ENCODE measurements at places on chromosomes 16 and 17.
A peak's percentile ranks its signal among the peaks of the same experiment; 100 is the strongest.

DNA sequence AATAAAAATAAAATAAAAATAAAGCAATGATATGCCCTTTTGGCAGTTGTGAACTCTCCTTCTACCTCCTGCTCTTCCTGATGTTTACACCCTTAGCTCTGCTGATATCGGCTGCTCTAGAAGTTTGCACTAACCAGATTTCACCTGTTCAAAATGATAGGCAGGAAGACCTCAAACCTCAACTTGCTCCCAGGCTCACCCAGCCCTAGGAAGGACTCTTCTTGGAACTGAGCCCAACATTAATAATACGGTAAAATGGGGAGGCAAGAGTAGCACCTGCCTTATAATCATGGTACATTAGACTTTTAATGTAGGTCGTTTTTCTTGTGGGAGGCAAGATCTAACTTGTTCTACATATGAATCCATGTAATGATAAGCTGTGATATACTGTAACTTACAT lies 61.2 kb upstream of the MED13 start:
- no peak for DNase-seq

GRCh38 chr17:13036751-13037150 lies 18.9 kb upstream of the ELAC2 start:
- no peak for DNase-seq

DNA sequence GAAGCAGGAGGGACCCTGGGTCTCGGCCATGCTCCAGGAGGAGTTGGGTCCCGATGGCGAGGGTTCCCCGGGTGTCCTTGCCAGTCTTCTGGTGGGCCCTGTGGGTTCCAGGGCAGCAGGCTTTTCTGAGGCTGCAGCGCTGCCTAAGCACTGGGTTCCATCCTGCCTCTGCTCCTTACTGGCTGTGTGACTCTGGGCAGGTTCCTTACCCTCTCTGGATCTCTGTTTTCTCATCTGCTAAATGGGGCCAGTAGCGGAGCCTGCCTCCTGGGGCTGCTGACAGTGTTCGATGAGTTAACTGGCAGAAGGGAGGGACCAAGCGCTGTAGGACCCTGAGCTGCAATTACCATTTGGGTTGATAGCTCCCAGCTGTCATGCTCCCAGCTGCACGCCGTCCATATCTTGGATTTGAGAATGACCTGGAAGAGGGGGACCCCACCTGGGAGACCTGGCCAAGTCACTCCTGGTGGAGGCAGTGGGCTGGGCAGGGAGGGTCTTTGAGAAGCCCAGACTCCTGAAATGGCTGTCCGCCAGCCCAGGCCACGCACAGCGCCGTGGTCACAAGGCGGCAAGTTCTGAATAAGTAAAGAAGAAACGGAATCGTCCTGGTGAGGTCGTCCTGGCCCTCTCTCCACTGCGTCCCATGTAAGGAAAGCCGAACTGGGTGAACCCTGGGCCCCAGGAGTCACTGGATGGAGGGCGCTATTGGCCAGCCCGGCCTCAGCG lies 47.2 kb upstream of the GSE1 start:
- DNase-seq = no peak

DNA sequence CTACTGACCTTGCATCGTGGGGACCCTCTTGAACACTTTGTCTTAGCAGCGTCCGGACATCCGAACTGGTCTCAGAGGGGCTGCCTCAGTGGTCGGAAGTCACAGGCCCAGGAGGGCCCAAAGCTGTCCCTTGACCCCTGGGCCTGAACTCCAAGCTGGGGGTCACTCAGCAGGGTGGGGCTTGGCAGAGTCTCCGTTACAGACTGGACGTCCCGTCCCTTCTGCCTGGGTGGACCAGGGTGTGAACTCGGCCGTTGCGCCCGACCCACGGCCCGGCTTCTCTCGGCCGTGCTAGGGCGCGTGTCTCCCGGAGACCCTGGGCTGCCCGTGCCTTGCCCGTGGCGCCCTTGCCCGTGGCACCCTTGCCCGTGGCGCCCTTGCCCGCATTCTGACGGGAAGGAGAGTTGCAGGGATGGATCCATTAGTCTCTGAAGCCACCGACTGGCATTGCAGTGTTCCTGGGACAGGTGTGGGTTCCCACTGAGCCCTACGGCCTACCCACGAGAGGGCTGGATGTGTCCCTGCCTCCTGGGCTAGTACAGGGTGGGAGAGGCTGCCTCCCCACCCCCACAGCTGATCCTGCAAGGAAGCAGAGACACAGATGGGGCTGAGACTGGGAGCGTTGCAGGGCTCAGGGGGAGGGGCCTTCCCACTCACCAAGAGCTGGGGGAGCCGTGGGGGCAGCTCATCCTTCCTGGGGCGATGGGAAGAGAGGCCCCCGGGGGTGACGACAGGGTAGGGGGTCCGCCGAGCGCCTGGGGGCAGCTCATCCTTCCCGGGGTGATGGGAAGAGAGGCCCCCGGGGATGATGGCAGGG lies 4.9 kb downstream of the CACNA1H start:
- DNase-seq = no peak

GRCh38 chr17:7215136-7215638 lies 4.4 kb downstream of the DLG4 start:
- no peak for DNase-seq

- DNase-seq = no peak
Observed at GRCh38 chr17:1764284-1764683, 2.4 kb downstream of the SERPINF1 start.

DNA sequence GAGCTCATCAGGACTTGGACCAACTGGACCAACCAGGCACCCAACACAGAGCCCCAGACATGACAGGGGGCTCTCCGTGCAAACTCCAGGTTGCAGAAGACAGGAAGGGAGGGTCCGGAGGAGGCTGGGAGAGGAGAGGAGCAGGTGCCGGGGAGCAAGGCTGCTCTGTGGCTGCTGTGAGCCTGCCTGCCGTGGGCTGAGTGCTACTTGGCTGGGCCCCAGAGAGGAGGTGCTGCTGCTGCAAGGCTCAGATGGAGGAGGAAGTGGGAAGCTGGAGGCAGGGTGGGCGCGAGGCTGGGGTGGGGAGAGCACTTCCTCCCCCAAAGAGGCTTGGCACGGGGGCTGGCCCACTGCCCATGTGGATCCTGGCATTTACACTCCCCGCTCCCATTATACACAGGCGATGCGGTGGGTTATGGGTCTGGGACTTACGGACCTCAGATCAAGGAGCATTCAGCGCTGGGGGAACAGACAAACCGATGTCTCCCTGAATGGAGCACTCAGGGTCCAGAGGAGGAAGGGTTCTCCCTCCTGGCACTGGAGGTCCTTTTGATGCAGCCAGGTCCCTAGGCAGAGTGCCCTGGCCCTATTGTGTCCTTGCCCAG lies 15.9 kb downstream of the EPOP start:
- no peak for DNase-seq

DNA sequence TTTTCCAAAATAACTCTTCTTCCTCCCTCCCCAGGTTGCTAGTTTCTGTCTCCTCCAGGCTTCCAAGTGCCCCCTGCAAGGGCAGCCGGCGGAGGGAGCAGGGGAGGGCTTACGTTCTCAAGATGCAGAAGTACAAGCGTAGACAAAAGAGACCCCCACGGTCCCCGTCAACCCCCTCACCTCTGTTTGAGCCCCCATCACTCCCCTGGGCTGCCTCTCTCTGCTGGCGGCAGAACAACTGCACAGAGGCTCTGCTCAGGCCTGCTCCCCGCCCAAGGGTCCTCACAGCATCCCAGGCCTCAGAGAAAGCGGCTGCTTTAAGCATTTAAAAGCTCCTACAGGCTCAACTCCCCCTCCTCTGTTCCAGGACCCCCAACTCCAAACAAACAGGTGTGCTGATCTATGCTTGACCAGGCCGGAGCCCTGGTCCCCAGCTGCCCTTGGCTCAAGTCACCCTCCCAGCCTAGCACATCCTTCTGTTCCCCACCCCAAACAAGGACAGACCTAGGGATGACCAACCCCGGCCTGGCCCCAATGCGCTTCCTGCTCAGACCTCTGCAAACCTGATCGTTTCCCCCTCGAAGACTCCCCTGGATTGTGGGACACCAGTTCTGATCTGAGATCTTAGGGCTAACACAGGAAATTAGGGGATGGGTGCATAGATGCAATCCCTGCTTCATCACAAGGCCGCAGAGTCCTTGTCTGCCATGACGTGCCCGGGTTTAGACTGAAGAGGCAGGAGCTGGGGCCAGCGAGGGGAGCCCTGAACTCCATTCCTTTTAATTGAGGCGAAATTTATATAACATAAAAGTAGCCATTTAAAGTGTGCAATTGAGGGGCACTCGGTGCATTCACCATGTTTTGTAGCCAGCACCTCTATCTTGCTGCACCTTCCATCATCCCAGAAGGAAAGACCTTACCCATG lies 17.2 kb upstream of the RBFOX3 start:
- no peak for DNase-seq

- no peak for DNase-seq
Observed at GRCh38 chr17:42310787-42311215, 22.5 kb downstream of the STAT5A start.

DNA sequence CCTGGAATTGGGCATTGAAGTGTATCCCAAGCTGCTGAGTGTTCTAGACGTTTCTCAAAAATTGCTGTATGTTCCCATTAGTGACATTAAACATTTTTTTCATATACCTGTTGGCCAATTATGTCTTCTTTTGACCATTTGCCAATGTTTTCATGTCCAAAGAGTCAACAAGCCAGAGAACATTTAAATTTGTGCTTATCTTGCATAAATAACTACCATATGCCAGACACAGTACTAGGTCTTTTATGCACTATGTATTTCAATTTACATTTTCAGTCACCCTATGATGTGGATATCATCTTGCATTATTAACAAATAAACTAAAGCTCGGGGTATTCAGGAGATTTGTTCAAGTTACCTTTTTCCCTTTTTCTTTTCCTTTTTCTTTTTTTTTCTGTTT lies 632.9 kb upstream of the C16orf82 start:
- DNase-seq = no peak

- no peak for DNase-seq
Observed at GRCh38 chr17:8728971-8729370, 15.7 kb downstream of the CCDC42 start.

GRCh38 chr17:9907131-9907530 lies 2.1 kb upstream of the RCVRN start:
- no peak for DNase-seq

- peak; percentile 98 for DNase-seq
Observed at GRCh38 chr16:3945751-3946603, 65.5 kb upstream of the CREBBP start.

DNA sequence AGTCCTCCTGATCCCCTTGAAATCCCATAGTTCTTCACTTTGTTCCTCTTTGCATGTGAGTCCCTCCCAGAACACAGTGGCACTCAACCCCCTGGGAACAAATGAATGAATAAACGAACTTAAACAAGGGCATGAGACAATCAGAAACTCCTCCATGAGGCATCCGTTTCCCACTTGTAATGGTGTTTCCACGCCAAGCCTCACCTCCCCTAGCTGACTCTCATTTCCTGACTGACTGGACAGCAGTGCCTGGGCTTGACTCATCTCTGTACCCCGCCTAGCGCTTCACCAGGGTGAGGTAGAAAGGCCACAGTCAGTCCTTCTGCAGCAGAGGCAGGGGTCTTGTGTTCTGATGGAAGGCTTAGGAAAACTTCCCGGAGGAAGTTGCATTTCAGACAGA lies 14.2 kb downstream of the KIF1C start:
- DNase-seq = no peak

DNA sequence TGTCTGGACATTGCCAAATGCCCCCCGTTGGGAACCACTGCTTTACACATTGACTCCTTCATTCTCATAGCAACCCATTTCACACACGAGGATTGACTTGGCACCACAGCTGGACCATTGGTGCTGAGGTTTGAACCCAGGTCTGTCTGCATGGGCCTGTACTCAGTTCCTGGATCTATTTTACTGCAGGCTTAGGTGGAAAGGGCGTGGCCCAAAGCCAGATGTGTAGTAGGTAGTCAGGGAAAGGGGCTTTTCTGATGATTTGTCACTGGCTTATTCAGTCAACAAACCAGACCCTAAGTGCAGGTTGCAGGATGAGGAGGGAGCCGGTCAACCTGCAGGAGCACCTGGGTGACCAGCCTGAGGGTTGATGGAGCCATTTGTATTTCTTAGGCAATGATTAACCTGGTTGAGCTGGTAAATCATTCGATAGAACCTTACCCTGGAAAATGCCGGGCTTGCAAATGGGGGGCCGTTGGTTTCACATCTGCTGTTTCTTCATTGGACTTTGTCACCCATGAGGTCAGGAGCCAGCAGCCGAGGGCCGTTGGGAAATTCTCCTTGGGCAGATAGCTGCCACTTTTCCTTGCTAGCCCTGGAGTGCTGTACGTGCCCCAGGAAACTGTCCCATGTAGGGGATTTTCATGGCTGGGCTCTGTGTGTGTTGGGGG lies 104.4 kb downstream of the CMIP start:
- DNase-seq = peak; percentile 78

DNA sequence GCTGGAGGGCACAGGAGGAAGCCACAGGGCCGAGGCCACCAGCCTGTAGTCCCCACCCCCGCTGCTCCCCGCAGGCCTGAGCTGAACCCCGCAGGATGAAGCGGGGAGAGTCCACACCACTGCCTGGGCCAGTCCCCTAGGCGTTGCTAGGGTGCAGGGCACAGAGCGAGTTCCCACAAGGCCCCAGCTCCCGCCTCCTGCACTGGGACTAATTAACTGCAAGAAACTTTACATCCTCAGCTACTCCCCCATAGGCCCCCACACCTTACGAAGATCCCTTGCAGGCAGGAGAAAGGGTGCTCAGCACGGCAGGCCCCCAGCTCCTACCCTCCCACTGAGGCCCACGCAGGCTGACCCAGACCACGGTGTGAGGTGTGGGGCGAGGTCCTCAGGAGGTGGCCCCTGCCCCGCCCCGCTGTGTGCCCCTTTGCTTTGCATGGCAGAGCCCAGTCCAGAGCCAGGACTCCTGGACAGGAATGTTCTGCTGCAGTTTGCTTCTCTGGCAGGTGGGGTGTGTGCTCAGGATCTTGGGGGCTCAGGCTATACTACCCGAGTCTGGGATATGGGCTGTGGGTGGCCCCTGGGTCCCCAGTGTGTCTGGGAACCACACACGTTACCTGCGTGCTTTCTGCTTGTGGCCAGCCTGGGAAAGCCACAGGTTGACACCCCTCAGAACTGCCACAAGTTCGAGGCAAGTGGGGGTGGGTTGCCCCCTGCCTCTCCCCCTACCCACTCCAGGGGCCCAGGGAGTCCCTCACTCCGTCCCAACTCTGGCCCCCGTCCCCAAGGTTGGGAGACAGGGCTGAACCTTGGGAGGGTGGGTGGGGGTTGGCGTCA lies 1.2 kb downstream of the GNG13 start:
- no peak for DNase-seq

- DNase-seq = no peak
Observed at GRCh38 chr17:58335779-58336455, 7.3 kb upstream of the TSPOAP1 start.

- DNase-seq = no peak
Observed at GRCh38 chr17:36034127-36034526, 16.4 kb upstream of the CCL23 start.
